ENCODE measurements at places on chromosomes 6 and 20. TPM values are rescaled to one million over a fixed set of nuclear protein-coding genes. Genes with fewer than 3 reads are reported as not detected.

HLA-DRA gene
- total RNA-seq, result 0.41 TPM

COL9A3 gene
- 1.8 TPM for total RNA-seq

JPH2 gene
- total RNA-seq, result 0.58 TPM

DNA sequence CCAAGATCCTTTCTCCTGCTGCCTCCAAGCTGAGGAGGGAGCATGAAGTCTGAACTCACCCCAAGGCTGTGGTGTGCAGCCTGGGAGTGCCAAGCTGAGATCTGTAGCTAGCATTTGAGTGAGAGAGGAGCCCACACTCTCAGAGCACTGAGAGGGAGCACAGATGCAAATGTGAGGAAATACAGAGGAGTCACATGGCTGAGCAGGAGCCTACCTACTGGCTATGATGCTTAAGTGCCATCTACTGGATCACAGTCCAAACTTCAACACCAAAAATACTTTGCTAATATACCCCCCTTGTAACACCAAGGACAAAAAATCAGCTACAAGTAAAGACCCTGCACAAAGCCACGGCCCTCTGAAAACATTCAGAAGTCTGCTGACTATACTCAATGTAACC, 94.4 kb upstream of the IMPG1 start:
- DNase-seq, result no peak

DNA sequence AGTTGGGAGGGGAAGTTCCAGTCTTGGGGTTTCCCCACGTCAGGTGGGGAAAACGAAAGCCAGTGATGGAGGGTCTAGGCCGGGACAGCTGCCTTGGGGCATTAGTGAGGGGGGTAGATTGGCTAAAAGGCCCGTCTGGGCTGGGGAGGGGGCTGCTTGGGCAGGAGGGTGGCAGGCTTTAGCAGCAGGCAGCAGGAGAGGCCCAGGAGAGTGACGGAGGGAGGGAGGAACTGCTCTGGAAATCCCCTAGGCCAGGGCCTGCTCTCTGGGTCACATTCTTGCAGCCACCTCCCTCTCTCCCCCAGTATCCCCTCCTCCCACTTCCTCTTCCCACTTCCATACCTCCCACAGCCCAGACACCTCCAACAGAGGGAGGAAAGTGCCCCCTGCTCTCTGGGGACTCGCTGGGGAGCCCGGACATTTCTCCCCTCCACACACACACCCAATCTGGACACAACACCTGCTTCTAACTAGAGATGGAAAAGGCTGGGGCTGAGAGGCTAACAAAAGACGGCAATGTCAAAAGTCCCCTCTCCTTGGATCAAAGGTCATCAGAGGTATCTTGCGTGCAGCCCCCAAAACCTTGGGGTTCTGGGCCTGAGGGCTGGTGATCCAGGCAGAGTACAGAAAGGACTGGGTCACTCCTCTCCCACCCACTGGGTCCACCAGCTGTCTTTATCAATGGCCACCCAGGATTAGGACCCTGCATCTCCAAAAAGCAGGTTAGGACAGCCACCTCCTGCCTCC, 1.8 kb downstream of the NFKBIE start:
- no peak for DNase-seq

DNA sequence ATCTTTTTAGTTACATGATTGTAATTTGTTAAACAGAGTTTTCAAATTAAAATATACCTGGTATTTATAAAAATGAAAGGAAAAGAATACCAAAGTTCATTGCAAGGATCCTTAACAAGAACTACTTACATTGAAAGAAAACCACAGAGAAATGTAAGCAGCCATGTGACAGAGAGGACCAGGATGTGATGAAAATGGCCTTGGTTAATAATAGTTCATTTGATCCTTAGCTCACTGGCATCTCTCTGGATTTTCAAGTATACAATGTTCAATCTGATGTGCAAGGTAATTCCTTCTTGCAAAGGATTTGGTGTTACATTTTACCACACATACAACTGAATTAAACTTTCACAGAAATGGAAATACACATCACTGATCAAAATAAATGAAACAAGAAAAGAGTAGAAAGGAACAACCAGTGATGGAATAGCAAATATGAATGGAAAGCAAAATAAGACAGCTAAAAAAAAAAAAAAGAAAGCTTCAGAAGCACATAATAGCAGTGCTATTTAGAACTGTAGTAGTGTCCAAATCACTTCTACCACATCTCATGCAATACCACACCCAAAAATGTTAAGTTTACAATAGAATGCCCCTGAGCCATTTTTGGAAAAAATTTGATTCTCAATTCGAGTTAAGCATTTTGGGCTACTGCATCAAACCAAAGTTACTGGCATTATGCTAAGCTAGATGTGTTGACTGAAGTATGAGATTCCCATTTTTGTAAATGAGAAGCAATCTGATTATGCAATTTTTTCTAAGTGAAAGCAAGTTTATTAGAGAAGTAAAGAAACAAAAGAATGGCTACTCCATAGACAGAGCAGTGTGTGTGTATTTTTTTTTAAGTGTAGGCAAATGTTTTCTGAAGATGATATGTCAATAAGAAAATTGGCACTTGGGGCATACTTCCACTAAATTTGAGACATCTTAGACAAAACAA, 22.6 kb upstream of the HLA-A start:
- no peak for DNase-seq

DNA sequence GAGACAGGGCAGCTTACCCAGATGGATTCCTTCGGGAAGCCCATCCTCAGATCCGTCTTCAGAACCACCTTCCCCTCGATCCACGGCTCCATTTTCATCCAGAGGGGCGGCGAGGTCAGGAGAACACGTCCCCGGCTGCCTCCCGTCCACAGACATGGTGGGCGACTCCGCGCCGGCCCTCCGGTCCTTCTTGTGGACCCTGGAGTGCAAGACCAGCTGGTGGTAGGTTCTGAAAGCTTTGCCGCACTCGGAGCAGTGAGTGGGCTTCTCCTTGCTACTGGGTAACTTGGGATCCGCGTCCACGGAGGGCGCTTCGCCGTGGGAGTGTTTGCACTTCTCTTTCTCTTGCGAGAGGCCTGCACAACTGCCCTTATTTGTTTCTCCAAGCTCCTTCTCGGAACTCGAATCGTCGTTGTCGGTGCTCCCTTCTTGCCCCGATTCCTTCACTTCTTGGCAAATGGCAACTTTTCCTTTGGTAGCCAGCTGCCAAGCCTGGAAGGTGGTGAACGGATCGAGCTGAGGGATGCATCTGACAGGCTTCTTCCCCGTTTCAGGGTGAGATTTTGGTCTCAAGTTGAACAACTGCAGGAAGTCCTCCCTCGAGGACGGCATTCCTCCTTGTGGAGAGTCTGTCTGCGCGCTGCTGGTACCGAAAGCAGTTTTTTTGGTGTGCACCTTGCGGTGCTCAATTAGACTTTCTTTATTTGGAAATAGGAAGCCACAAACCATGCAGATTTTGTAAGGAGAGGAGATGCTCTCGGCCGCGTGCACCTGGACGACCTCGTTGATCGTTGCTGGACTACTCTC, 12.0 kb downstream of the ZNF217 start:
- DNase-seq, result no peak

GRCh38 chr6:6697620-6698019, 109.1 kb downstream of the LY86 start:
- DNase-seq, result no peak

GRCh38 chr20:41854765-41855164, 236.6 kb upstream of the CHD6 start:
- no peak for DNase-seq

DNA sequence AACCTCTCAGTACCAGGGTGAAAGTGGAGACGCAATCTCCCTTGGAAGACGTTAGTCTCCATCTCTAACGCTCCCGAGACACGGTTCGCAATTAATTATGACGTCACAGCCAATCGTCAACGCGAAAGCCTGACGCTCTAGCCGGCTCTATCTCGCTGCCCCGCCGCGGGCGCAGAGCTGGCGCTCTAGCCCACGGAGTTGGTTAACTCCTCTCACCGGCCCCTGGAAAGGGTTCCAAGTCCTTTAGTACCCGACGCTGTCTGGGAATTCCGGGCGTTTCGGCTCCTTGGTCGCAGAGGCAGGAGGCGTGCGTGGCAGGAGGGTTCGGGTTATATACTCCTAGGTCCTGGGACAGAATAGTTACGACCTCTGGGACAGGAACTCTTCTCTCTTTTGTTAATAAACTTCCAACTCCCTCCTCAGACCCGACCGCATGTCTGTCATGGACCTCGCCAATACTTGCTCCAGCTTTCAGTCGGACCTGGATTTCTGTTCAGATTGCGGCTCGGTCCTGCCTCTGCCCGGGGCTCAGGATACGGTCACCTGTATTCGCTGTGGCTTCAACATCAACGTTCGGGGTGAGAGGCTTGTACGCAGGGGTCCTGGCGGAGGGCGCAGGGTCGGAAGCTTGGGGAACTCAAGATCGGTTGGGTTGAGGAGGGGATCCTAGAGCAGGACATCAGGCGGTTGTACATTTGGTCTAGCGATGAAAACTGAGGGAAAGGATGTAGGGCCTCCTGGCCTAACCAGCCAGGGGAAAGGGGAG, at the start of gene POLR1H:
POLR1H (plus strand) TSS at position 174 of the 766 bp plus-strand sequence; CDS start at position 434, 260 bp downstream.
- peak; percentile 88 for DNase-seq

DNA sequence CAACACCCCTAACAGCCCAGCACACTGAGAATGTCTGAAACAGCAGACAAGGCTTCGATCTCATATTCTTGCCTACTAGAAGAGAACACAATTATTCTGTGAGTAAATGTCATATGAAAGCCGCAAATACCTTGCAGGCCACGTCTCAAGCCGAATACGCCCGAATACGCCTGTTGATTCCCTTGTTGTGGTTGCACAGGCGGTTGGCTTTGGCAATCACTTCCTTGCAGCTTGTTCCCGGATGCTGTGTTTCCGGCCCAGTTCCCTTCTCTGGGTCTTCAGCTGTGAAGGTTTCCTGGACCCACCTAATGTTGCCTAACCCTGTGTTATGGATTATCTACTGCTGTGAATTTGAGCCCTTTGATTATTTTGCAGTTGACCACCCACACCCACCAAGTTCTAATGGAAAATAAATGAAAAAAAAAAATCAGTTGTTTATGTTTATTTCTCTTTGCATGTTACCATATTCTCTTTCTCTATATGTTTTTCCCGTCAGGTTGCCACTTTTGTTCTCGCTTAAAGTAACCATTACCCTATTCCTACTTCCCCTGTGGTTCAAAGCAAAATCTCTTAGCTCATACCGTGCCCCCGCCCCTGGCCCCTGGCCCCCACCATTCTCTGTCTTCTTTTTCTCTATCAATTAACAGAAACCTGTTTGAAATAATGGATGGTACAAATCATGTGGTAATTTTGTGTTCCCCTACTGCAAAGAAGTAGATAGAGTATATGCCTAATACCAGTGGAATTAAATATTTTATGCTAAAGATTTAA, 172.4 kb downstream of the ADGB start:
- DNase-seq, result peak; percentile 72

- DNase-seq, result no peak
Measured at GRCh38 chr6:120320481-120321162, 971.1 kb upstream of the MAN1A1 start.

DNA sequence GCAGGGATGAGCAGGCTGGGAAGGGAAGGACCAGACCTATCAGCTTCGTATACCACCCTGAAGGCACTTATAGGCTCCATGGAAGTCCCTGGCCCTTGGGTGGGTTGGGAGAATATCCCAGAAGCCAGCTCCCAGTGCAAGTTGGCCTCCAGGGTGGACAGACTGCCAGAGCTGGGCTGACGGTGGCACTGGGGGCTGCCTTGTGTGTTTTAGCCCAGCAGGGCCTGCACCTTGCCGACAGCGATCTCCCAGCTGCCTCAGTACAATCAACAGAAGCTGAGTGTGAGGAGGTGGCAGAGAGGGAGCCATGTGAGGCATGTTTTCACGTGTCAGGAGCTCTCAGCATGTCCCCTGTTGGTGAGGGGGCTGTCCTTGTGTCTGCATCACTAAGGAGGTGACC, 159.5 kb downstream of the VEGFA start:
- DNase-seq, result no peak

DNA sequence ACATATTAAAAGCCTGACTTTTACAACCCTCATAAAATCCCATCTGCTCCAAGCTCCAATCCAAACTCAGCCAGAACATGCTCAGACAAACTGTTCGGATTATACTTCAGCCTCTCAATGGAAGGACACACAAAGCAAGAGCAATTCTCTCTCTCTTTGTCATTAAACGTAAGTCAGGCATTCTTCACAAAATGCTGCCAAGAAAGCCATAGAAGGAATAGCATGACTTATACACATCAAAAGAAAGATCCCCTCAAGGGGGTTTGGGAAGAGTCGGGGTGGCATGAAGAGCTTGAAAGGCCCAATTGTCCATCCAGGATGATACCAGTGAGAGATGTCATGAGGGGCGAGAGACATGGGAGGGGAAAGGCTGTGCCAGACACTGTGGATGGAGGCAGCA, 268.9 kb downstream of the PREX1 start:
- no peak for DNase-seq

GRCh38 chr6:138278326-138278725, 60.0 kb upstream of the PBOV1 start:
- no peak for DNase-seq

DNA sequence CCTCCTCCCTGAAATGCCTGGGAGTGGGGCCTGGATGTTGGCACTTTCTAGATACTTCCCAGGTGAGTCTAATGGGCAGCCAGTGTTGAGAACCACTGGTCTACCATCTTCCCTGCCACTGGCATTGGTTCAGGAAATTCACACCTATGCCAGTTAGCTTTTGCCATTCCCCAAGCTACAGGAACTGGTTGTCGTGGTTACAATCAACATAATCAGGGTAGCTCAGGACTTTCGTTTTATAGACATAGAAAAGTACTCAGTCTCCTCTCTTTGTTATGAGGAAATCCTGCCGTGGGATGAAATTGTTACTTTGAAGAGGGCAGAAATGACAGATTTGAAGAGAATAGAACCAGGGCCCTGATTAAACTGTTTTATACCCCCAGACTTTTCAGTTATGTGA, 127.9 kb upstream of the FOXO3 start:
- DNase-seq, result no peak

DNA sequence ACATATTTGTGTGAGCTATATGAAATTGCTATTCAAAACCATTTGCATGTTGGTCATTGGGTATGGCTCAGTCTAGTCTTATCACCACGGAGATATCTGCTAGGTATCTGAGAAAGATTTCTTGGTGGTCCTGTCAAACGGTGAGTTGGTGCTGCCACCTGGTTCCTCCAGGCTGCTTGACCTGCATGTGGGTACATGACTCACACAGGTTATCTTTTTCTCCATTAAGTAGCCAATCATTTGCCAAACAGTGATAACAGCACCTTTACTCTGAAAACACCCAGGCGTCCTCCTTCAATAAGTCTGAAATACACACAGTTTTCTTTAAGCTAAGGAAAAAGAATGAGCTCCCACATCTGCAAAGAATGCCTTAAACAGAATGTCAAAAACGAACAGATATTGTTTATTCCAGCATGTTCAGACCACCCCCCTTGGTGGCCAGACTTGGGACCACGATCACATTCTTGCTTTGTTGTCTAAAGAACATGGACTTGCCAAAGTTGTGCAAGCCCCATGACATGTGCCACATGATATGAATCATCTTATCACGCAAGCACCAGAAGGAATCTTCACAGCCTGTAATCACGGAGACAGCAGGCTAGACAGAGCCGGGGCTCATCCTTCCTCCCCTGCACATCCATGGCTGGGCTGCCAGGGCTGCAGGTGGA, 200.7 kb upstream of the THBS2 start:
- no peak for DNase-seq
